ENCODE measurements at places on chromosomes 6 and 20. TPM values are rescaled to one million over a fixed set of nuclear protein-coding genes. Genes with fewer than 3 reads are reported as not detected.
A peak's percentile ranks its signal among the peaks of the same experiment; 100 is the strongest.

The FBXO30 gene
- polyA plus RNA-seq: 1.7 TPM

The LIN28B gene
- polyA plus RNA-seq: not detected

The WFDC5 gene
- not detected for polyA plus RNA-seq

The SNX14 gene
- 75.6 TPM for polyA plus RNA-seq

The ACTL10 gene
- polyA plus RNA-seq: 0.86 TPM

The SLC12A5 gene
- not detected for polyA plus RNA-seq

The ELOVL4 gene
- not detected for polyA plus RNA-seq

The PCNA gene
- 27.9 TPM for polyA plus RNA-seq

The SRF gene
- polyA plus RNA-seq: 3.8 TPM

DNA sequence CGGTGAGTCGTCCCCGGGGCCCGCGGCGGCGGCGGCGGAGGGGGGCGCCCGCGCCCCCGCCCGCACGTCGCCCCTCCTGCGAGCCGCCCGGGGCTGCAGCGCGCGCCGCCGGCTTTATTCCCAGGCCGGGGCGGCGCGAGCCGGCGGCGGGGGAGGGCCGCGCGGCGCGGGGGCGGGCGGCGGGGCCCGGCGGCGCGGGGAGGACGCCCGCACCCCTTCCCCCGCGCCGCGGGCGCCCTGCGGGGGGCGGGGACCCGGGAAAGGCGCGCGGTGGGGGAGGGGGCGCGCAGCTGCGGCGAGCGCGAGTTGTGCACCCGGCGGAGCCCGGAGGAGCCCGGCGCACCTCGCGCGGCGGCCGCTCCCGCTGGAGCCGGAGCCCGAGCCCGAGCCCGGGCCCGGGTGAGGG lies 646 bp downstream of the HMGA1 start:
- no peak for DNase-seq

DNA sequence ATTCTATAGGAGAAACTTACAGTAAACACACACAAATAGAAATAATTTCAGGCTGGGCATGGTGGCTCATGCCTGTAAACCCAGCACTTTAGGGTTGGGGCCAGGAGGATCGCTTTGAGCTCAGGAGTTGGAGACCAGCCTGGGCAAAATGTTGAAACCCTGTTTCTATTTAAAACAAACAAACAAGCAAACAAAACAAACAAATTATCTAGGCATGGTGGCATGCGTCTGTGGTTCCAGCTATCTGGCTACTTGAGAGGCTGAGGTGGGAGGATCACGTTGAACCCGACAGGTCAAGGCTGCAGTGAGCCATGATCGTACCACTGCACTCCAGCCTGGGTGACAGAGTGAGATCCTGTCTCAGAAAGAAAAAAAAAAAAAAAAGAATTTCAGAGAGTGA lies 64.0 kb downstream of the NHLRC1 start:
- no peak for DNase-seq

- no peak for DNase-seq
Observed at GRCh38 chr20:366041-366718, 14.4 kb upstream of the TRIB3 start.

DNA sequence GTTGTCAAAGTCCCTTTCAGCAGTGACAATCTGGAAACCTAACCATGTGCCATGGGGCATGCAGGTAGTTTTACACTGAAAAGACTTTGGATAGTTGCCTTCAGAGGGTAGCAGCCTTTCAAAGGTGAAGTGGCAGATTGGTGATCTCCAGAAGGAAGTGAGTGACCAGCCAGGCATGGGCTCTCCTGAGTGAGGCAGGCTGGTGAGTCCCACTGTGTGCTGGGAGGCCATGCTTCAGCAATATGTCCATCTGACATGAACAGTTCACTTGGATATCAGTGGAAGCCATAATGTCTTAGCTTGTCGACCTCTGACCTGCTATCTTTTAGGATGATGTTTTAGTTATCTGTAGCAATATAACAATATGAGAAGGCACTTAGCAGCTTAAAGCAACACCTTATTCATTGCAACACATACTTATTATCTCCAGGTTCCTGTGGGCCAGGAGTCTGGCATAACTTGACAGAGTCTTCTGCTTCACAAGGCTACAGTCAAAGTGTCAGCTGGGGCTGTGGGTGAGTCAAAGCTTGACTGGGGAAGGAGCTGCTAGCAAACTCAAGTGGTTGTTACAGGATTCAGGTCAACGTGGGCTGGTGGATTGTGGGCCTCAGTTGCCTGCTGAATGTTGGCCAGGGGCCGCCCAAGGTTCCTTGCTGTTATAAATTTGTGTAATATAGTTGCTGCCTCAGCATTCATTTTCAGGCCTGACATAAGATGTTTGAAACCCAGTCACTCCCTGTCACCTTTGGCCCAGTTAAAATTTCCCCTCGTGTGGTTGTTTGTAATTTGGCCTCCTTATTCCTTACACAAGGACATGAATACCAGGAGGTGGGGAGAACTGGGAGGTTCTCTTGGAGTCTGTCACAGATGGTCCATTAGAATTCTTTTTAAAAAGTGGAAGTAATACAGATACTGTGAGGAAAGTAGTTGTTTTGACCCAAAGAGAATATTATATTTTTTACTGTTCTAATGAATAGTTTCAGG lies 100.2 kb downstream of the UST start:
- DNase-seq: no peak

DNA sequence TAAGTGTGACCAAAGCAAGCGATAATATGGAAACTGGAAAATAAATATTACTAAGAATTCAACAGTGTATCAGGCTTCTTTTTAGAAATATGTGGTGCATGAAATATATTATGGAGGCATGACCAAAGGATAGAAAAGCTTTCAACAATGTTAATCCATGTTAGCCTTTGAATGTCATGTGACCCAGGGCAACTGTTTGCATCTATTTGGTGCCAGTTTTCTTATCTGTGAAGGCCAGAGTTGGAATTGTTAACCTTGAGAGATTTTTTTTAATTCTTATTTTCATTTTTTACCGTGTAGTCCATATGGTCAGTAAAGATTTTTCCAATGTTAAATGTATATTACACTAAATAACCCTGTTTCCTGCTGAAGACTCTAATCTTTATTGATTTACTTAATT lies 411.1 kb downstream of the BCKDHB start:
- no peak for DNase-seq

DNA sequence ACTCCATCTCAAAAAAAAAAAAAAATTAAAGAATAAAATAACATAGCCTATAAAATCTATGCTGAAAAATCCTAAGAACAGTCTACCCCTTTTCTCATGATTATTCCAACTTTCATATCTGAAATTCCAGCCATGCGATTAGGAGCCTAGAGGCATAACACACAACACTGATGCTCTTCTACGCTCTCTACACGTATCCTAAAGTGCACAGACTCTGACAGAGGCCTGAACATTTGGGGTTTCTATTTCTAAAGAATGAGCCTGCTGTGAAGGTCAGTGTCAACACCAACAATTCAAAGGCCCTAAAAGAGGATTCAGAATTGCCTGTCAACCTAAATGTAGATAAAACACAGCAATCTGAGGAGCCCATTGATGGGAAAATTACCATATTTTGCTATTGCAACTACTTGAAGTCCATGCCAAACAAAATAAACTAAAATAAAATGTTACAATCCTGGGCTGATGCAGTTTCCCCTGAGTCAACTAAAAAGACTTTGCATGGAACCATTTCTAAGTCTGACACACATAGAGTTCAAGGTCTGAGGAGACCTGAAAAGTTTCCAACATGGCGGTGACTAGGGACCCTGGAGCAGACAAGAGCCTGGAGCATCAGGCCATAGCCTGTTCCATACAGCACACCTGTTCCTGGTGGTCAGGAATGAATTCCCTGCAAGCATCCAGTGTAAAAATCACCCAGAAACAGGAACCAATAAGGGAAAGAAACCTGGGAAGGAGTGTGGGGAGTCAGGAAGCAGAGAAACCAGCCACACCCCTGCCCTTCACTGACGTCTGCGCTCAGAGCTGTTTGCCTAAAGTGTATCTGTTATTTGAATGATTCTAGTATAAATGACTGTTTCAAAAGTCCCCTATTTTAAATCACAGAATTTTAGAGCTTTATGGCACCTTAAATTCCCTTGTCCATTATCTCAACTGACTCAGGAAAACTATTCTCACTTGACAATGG lies 11.8 kb downstream of the NINL start:
- no peak for DNase-seq

DNA sequence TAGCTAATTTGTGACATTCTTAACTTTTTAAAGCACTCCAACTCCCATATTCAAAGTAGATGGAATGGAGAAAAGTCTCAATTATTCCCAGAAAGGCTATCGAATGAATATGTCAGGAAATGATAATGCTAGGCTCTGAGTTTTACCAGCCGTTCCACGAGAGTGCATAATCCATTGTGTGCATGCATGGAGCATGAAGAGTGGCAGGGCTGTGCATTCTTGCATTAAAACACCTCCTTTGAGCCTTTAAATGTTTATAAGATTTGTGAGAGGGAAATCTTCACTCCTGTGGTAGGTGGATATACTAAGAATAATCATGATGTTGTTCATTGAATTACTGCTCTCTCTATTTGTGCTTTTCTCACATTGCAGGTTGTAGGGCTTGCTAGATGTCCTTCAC lies 178.3 kb downstream of the CARMIL1 start:
- DNase-seq: no peak

DNA sequence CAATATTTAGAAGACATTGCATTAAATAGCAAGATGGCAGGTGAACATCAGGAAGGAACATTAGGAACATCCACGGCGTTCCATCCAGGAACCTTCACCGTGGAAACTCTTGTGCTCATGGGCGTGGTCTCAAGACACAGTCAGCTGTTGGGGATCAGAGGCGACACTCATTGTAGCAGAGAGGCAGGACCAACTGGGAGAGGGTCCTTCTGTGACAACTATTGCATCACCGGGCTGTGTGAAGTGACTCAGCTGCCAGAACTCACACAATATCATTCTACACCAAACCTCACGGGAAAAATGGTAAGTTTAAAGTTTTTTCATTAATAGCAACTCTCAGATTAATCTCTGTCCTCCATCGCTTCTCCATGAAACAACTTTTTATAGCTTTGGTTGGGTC lies 334.8 kb upstream of the SULF2 start:
- no peak for DNase-seq

- DNase-seq: no peak
Observed at GRCh38 chr6:14720411-14721102, 525.3 kb upstream of the JARID2 start.

DNA sequence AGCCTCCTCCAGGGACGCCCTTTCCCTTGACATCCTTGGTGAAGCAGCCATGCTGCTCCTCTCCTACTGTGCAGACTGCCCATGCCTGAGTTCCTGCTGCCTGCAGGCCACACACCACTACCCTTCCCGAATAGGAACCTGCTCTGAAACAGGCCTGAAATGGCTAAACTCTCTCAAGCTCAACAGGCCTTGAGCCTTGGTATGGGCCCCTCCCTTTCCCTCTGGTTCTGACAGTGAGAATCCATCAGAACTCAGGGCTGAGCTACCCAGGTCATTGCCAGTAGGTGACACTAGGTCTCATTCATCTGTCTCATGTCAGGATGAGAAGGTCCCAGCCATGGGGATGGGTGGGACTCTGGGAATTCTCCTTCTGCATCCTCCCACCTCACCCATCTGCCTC lies 25.7 kb downstream of the RAET1L start:
- no peak for DNase-seq

DNA sequence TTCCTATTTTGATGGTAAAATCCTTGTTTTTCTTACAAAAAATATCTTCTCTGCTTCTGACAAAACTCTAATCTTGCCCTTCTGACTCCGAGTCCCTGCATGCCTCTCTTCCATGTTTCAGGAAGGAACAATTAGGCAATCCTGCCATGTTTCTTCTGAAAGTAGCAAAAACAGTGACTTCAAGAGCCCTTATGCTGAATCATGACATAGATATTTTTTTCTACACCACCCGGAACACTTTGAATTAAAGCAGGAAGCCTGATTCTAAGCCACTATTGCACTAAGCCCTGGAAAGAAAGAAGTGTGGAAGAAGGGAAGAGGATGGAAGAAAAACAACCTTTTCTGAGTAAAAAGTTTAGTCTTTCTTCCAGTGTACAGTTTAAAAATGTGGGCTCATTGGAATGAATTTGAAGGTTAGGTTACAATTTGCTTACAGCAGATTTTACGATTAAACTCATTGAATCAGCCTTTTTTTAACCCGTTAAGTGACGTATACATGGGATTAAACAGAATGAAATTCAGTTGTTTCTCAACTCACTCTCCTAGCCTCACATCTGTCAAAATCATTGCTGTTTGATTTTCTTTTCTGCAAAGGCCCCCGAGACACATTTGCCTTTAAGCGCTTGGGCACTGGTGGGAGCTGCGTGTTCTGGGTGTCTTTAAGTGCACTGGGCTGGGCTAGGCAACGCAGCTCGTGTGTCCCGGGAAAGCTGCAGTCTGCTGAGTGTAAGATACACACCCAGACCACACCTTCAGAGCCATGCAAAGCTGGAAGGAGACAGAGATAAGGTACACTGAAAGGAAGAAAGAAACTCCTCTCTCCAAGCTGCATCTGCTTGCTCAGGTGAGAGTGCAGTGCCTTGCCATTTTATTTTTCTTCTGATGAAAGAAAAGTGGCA lies 159.4 kb upstream of the CITED2 start:
- no peak for DNase-seq

DNA sequence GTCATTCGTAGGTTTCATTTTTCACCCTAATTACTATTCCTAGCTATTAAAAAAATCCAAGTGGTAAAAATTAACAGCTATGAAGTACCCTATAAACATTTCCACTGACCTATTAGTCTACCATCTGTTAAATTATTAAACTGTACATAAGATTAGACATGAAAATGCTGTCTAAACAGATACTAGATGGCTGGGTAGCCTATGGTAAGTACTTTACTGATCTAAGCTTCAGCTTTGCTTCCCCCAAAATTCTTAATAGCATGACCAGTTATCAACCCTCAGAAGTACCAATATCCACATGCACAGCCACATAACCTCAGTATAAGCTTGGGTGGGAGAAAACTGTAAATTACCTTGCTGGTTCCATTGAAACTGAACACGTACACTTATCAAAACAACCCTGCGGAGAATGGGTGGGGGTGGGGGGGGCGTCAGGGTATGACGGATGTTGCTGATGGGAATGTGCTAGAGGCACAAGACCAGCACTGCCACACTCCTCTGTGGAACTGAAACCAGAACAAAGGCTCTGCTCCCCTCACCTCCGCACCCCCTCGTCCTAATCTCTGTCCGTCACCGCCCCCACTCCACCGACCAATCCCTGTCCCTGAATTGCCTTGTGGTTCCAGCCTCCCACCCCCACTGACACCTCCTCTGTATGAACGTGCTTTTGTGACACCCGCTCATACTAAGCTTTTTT lies 45.3 kb downstream of the B4GALT5 start:
- peak; percentile 63 for DNase-seq

DNA sequence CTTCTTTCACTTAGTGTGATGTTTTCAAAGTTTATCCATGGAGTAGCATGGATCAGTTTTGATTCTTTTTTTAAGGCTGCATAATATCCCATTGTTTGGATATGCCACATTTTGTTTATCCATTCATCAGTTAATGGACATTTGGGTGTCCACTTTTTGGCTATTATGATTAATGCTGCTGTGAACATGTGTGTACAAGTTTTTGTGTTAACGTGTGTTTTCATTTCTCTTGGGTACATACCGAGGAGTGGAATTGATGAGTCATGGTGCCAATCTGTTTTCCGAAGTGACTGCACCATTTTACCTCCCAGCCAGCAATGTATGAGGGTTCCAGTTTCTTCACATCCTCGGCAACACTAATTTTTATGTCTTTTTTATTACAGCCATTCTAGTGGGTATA lies 78.4 kb upstream of the CCDC28A start:
- DNase-seq: no peak

GRCh38 chr6:56643379-56644089 lies 845 bp upstream of the DST start:
- DNase-seq: no peak

- no peak for DNase-seq
Observed at GRCh38 chr20:20720158-20720557, 7.7 kb upstream of the RALGAPA2 start.
